ENCODE measurements at places on chromosomes 12 and 14.
A peak's percentile ranks its signal among the peaks of the same experiment; 100 is the strongest.

GRCh38 chr12:84348582-84348981 lies 564.0 kb downstream of the SLC6A15 start:
- no peak for DNase-seq

DNA sequence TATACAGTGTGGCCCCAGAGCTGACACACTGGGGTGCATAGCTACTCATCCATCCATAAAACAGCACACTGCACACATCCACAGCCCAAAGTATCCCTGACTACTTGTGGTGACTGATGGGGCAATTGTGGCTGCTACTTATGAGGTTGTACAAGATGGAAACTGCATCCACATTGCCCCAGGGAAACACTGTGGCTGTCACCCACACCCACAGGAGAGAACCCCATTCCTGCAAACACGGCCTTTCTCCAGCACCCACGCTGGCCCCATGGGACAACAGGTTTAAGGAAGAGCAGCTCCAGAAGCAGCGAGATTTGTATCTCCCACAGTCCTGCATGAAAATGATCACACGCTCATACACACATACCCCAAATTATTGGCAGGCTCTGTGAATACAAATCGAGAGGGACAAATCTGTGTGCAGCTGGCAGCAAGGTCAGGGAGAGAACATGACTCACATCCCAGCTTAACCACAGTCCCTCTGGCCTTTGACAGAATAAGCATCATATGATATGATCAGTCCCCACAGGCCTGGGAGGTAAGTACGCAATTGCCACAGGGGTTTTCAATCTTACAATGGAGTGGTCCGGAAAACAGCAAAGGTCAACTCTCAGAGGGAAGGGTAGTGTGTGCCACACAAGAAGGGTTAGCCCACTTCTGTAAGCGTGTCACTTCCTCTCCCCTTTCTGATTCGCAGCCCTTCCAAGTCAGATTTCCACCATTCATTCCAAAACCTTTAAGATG lies 61.9 kb downstream of the ESR2 start:
- DNase-seq, result no peak

GRCh38 chr12:23816394-23816851 lies 133.0 kb downstream of the SOX5 start:
- DNase-seq, result no peak

- DNase-seq, result no peak
These were observed 307.6 kb upstream of the FBXO33 start for GRCh38 chr14:39739796-39740195.

DNA sequence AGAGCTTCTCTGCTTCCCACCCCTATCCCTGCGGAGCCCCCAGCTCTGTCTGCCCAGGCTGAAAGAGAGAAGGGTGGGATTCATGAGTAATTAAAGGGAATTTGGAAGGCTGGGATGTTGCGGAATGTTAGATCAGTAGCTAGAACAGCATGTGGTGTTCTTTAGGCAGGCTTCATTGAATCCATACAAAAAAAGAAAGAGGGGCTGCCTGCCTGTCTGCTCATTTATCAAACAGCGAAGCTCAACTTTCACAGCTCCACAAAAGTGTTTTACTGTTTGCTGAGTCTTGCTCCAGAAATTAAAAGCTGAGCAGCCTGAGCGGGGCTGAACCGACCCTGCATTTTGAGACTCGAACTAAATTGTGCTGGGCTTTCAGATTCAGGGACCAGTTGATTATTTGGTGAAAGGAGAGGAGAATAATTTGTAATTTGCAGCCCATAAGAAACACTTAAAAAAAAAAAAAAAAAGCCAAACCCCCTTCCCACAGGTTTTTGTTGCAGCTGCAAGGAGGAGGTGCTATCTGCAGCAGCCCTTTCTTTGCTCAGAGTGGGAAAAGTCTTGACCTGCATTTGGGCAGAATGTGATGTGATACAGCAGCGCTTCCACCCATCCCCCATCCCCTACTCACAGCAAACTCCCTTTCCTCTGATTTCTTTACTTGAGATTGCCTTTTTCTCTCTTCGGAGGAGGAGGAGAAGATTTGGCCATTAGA lies 89.7 kb downstream of the RFX4 start:
- DNase-seq, result no peak

- DNase-seq, result no peak
These were observed 11.3 kb downstream of the VASH1 start for GRCh38 chr14:76772300-76773187.

DNA sequence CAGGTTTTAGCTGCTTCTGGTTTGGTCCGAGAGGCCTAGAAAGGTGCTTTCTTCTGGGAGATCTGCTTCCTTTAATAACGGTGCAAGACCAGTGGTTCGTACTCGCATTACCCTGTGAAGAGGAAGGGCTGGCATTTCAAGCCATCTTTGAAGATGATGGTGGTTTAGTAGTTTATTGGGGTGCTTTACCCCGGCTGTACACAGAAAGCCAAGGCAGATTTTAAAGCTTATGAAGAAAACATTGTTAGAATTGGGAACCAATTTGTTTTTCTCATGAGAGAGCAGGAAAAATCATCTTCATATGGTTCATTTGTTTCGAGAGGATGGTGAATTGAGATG lies 3.6 kb downstream of the CCND2 start:
- no peak for DNase-seq

GRCh38 chr12:117038919-117039318 lies 60.3 kb downstream of the TESC start:
- no peak for DNase-seq

DNA sequence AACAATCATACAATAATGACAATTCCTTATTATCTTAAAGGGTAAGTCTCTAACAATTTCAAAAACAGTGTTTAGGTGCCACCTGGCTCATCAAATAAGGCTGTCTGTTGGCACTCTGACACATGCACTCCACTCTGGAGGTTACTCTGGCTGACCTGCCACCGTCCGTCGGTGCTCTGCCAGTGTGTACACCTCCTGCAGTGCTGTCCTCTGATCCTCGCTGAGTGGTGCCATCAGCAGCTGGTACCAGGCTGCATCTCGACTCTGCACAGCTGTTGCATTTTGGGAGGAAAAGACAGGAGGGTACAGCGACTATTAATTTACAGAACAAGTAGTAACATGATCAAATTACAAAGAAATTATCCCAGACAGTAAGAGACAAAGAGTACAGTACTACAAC lies 63.9 kb downstream of the IPO8 start:
- DNase-seq, result no peak

DNA sequence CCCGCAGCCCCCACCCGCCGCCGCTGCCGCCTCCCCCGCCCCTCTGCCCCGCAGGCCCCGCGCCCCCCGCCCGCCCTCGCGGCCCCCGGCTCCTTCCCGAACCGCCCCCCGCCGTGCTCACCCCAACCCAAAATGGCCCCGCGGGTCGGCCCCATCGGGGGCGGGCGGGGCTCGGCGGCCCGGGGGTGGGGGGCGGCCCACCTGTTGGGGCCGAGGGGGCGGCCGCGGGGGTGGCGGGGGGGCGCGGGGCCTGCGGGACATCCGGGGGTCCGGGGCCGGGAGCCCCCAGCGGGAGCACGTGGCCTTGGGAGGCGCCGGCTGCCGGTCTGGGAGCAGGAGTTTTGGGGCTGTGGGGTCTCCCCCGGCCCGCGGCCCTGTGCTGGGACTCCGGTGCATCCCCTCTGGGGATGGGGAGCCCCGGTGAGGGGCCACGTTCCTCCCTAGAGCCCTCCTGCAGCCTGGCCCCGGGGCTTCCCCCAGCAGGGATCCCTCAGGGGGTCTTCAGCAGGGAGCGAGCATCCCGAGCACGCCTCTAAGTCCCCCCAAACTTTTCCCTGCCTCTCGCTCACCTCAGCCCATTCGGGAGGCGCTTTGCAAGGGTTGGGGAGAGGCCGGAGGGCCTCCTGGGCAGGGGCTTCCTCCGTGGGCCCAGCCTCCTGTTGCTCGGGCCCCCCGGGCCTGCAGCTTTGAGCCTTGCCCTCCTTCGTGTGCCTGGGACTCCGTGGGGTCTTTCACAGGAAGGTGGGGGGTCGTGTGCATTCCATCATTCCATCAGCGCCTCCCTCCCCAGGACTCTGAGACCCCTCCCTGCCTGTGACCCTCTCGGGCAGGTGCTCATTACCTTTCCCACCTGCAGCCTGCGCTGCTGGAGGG lies 710 bp downstream of the MTA1 start:
- no peak for DNase-seq

DNA sequence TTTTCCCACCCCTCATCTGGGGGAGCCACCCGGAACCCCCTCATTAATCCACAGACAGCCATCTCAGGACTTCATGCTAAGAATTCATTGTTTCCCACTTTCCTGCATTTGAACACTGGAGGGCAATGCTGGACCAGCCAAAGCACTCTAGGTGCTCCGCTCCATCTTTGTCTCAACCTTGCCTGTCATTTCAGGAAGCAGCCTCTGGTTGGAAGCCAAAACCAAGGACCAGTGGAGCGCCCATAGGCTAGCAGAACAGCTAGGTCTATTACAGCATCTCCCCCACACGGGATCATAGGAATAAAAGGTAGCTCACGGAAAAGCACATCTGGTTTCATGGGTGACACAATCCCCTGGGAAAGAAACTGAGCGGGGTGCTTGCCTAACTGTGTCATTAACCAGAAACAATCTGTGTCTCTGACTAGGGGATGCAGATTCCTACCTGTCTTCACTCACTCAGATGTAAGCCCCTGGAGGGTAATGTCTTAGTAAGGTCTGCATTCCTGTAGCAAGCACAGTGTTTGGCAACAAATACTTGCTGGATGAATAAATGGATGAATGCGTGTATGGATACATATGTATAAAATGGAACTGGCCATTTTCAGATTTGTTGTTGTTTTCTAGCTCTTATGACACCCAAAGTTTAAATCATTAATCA lies 197.0 kb downstream of the DAD1 start:
- peak; percentile 51 for DNase-seq

GRCh38 chr12:75439930-75440329 lies 40.6 kb upstream of the GLIPR1 start:
- DNase-seq, result no peak

GRCh38 chr12:120649442-120650232 lies 9.2 kb downstream of the CABP1 start:
- DNase-seq, result no peak

DNA sequence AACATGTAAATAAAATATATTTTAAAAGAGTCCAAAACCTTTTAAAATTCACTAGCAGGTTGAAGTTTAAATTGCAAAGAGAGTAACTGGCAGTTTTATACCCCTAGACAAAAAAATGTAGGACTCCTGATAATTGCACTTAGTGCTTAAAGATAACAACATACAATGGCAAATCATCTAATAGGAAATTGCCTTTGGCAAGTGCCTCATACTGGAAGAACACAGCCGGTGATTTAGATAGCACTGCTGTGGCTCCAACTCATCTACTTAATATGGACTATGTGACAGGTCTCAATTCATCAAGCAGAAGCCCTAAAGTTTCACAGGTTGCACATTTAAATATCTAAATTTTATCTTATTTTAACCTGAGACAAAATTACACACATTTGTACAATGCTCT lies 13.4 kb downstream of the C12orf50 start:
- DNase-seq, result no peak

DNA sequence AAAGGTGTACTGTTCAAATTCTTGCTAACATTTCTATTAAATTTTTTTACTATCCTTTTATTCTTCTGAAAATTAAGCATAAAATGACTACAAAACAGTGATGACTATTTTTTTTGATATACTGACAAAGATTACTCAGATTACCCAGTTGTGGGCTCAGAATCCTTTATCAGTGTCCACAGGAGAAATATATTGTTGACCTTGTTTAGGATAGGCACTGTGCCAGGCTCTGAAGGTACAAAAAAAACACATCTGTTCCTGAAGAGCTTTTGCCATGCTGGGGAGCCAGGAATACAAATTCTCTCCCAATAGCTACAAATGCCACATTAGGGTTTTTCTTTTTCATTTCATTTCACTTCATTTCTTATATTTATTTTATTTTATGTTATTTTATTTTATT lies 26.9 kb upstream of the GCH1 start:
- no peak for DNase-seq

DNA sequence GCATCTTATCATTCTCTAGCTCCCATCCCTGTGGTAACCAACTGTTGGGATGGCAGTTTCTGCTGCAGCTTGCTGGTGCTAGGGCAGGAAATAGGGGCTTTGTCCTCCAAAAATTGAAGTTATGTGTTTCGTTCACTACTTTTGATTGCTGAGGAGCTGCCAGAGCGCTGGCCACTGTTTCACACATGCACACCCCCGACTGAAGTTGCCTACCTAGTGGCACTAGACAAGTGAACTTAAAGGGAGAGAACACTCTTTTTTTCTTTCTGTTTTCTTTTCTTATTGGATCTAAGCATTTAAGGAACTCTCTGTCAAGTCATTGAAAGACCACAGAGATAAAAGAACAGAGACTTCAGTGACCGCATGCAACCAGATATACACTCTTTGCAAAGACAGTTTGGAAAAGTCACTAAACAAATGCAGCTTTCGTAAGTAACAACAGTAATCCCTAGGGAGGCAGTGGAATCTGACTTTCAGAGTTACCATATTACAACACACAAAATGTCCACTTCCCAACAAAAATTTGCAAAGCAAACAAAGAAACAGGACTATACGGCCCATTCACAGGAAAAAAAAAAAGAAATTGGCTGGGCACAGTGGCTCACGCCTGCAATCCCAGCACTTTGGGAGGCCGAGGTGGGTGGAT lies 12.0 kb downstream of the TFCP2 start:
- no peak for DNase-seq

- no peak for DNase-seq
These were observed 37.0 kb downstream of the ANAPC7 start for GRCh38 chr12:110366321-110367142.

DNA sequence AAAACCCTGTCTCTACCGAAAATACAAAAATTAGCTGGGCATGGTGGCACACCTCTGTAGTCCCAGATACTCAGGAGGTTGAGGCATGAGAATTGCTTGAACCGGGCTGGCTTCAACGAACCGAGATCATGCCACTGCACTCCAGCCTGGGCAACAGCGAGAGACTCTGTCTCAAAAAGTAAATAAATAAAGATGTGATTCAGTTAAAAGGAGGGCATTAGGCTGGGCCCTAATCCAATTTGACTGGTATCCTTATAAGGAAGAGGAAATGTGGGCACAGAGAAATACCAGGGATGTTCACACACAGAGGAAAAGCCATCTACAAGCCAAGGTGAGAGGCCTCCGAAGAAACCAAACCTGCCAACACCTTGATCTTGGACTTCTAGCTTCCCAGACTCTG lies 10.1 kb upstream of the DCAF4 start:
- DNase-seq, result no peak

- DNase-seq, result no peak
These were observed 41.5 kb upstream of the CCDC60 start for GRCh38 chr12:119292893-119293630.

- DNase-seq, result no peak
These were observed 78.2 kb upstream of the PTGDR start for GRCh38 chr14:52189325-52189724.

DNA sequence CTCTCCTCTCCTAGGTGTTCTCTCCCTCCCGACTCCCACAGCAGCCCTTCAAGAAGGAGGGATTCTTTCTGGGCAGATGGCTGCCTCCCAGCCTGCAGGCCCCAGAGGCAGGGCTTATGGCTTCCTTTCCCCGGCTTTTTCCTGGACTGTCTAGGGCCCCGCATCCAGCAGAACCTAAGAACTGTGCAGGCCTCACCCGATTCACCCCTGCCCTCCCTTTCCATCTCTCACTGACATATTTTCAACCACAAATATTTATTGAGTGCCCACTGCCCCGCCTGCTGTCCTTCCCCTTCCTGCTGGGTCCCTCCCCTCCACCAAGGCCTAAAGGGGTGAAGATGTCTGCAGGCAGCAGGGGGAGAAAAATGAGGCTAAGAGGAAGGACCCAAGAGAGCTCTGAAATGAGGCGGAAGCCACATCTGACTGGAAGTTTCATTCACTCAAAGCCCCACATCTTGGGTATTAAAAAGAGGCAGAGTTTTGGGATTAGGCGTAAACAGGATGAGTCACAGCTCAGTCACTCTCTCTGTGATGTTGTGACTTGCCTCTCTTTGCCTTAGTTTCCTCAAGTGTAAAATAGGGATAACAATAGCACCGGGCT lies 2.9 kb downstream of the SCNN1A start:
- peak; percentile 57 for DNase-seq
